ENCODE measurements at places on chromosomes 5 and 9.

DNA sequence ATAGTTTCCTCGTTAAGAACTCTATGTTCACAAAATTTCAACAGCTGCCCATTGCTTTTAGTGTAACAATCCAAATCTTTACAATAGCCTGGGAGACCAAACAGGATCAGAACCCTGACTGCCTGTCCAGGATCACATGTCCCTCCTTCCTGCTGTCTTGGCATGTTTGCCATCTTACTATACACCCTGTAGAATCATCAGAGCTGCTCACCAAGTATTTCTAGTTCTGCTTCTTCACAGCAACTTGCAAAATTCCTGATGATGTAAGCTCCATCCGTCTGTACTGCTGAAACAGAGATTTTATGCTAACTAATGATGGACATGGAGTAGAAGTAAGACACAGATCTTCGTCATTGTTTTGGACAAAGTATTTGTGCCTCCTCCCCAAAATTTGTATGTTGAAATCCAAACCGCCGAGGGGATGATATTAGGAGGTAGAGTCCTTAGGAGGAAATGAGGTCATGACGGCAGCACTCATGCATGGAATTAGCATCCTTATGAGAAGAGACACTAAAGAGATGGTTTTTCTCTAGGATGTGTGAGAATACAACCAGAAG, 464.9 kb upstream of the BRINP1 start:
- no peak for DNase-seq

DNA sequence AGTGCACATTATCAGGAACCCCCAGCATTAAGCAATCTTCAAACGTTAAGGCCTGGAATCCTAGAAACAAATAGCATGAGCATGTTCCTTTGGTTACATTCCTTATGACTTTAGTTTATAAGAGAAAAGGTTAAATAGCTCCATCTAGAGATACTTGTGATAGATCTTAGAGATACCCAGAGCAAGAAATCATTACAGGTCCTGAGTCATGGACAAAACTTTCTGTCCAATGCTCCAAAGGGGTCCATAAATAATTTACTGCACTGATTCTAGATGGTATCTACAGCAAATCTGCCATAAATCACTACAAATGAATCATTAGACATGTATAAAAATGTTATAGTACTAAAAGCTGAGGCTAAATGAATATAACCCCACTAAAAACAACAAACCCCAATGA, 139.6 kb downstream of the HTR1A start:
- no peak for DNase-seq

DNA sequence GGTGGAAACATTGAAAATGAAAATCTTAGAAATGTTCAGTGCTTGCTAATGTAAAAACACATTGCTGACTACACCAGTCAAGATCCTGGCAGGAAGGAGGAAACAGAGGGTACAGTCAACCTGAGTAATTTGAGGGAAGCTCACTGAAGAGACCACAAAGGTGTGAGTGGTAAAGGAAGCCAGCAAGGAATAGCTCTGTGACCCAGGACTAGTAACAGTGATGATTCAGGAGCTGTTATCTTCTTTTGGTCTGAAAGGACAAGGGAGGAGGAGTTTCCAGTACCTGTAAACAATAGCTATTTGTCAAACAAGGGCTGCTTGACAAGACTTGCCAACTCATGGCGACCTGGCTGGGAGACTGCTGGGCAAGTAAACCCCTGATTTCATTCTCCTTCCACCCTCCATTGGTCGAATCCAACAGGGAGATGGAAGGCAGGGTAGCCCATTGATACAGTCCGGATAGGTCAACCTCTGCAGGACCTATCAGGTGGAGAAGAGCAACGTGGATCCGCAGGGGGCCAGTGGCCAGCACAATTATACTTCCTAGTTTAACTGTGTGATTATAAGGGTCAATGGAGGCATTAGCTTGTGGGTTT, 68.1 kb downstream of the MAMDC2 start:
- no peak for DNase-seq

GRCh38 chr9:21558079-21558478, 76.0 kb upstream of the IFNE start:
- no peak for DNase-seq

DNA sequence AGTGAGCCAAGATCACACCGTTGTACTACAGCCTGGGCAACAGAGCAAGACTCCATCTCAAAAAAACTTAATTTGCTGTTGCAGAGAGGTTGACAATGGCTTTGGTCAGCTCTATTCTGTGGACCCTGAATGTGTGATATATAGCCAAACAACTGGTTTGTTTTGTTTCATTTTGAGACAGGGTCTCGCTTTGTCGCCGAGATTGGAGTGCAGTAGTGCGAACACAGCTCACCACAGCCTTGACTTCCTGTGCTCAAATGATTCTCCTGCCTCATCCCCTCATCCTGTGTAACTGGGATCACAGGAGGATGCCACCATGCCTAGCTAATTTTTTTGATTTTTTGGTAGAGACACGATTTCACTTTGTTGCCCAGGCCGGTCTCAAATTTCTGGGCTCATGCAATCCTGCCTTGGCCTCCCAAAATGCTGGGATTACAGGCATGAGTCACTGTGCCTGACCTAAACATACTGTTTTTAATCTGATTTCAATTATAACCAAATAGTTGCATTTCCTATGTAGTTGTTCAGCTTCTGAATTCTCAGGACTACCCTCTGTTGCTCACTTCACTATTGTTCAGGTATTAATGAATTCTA, 9.8 kb downstream of the RNF183 start:
- no peak for DNase-seq

DNA sequence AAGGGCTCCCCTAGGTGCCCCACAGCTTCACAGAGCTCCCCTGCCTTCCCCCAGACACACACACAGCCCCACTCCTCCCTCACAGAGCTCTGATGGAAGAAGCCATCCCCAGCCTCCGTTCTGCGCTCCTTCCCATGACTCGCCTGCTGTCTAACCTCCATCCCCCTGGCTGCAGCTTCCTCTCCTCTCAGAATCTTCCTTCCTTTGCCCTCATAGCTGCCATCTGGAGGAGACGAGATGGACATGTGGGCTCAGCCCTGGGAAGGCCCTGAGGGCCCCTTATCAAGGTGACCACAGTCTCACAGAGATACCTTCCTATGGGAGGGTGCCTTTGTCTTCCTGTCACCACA, 94.3 kb downstream of the PCDH1 start:
- DNase-seq = no peak

DNA sequence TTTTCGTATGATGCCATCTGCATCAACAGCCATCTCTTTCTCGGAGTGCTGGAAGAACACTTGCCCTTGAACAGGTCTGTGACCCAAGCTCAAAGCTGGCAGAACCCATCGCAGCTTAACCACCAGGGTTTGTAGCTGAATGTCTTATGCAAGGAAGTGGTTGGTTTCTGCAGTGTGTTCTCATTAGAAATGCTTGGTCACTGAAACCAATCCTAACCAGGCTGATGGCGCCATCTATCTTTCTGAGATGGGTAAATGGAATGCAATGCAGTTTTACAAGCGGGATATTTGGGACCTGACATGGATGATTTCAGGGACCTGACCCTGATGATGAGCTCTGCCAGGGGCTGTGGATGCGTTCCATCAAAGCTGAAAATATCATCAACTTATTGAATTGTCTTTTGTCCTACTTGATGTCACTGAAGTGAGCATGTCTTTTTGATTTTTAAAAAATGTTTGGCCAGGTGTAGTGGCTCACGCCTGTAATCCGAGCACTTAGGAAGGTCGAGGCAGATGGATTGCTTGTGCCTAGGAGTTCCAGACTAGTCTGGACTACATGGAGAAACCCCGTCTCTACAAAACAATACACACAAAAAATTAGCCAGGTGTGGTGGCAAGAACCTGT, 28.7 kb downstream of the DMRT3 start:
- no peak for DNase-seq

GRCh38 chr5:37638897-37639296, 200.9 kb downstream of the GDNF start:
- DNase-seq = no peak

DNA sequence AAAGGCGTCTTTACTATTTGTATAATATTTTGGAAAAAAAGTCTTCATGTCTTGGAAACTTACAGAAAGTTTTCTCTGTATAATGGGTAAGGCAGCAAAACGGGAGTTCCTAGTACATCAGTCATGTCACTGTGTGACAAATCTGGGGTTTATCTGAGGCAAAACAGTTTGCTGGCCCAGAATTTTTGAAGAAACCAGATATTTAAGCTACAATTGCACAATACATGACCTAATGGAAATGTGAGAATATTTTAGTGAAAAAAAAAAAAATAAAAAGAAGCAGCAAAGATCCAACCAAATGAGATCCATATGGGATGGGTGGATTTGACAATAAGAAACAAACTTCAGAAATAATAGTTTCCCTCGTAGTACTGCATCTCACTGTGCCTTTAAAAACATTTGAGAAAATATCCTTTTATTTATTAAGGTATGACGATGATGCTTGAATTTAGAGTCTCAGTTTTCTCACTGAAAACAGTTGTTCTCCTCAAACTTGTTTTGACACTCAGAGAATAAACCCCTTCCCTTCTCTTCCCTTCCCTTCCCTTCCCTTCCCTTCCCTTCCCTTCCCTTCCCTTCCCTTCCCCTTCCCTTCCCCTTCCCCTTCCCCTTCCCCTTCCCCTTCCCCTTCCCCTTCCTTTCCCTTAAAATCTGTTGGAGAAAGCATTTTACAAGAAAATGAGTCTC, 180.5 kb upstream of the TUT7 start:
- DNase-seq = no peak

DNA sequence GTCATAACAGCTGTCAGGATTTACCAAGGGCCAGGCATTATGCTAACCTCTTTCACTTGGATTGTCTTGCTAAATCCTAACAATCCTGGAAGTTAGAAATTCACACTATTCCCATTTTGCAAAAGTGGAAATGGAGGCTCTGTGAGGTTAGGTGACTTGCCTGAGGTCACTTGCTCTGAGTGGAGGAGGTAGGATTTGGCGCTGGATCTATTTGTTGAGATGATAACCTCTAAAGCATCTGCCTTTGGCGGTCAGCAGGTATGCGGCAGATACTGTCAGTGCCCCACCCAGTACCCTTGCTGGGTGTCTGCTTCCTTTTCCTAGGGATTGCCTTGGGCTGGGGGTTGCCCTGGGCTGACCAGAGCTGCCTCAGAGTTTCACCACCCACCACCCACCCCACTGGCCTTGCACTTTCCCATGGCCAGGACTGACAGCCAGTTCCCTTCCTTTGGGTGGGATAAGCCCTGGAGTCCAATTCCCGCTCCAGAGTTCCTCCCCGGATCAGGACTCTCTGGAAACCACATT, 164.8 kb upstream of the MSX2 start:
- DNase-seq = no peak

DNA sequence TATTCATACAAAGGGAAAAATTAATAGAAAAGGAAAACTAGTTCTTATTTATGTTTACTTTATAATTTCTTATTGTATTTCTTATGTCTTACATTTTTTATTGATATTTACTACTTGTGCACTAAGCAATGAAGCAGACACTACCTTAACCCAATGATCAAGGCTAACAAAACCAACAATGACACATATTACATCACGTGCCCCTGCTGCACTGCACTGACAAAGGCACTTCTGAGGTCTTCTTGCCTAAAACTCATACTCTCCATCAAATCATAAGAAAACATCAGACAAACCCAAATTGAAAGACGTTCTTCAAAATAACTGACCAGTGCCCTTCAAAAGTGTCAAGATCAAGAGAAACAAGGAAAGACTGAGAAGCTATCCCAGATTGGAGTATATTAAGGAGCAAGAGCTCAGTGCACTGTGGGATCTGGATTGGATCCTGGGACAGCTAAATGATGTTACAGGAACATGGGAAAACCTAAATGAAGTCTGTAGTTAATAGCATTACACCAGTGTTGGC, 230.9 kb downstream of the AUH start:
- no peak for DNase-seq

- no peak for DNase-seq
Observed at GRCh38 chr9:137270929-137271695, 6.4 kb upstream of the TOR4A start.

DNA sequence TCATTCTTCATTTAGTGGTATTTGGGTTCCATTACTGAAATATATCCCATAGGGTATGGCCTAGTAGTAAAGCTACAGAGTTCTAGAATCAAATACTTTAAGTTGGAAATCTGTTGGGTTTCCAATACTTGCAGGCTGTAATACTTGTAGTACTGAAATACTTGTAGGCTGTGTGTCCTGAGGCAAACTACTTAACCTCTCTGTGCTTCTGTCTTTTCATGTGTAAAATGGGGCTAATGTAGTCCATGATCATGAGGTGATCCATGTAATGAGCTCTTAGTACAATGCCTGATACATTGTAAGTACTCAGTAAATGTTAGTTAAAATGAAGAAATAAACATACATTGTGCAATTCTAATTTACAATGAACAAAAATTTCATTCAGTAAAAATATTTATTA, 368.9 kb downstream of the CSNK1G3 start:
- no peak for DNase-seq

DNA sequence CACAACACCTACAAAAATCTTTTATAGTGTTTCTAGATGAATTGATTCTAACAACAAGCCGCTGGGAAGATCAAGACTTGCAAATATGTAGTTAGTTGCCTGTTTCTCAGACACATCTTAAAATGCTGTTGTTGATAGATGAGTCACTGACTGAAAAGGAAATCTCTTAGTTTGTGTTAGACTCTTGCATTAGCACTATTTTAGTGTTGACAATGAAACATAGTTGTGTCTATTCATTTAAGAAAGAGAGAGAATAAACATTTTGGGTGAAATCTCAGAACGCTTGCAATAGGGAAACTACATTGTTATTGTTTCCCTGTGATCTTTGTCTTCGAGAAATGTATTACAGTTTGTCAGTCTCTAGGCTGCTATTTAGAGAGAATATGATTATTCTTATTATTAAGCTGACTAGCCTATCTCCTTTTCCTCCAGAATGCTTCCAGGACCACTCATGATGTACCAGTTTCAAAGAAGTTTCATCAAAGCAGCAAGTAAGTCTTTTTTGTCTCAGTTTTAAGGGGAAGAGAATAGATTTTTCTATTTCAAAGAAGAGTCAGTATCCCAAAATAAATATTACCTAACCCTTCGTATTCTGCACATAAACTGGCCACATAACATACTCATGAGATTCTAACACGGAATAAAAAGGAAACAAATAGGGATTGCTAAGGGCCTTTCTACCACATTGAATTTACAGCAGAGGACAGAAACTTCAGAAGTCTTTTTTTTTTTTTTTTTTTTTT, 285.6 kb downstream of the ARHGAP26 start:
- no peak for DNase-seq

- no peak for DNase-seq
Observed at GRCh38 chr9:4371108-4371507, 71.2 kb upstream of the GLIS3 start.

DNA sequence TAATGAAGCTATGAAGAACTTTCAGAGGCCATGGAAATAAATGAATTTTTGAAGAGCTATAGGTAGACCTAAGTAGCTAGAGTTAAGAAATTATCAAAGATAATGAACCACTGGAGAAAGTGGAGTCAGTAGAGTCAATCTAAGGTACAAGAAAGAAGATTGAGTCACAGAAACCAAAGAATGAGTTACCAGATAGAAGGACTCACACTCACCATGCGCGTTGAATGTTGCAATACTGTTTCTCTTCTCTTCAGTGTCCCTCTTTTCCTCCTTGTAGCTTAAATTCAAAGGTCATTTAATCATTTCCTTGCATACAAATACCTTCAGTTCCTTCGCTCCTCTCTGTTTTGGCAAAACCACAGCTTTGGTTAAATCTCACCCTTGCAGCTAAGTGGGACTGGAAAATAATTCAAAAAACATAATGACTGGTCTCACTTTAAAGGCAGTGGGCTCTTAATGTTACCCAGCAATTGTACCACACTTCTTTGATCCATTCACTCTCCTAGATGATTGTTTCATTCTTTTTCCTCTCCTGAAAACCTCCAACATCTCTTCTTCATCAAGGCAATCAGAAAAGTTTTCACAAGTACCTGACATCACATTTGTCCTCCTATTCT, 58.3 kb downstream of the NIPBL start:
- DNase-seq = no peak

Data from T-helper 2 cell (primary cell).